Mammary epithelial cell (primary cell): ENCODE measurements at places on chromosomes 12 and 14.

DNA sequence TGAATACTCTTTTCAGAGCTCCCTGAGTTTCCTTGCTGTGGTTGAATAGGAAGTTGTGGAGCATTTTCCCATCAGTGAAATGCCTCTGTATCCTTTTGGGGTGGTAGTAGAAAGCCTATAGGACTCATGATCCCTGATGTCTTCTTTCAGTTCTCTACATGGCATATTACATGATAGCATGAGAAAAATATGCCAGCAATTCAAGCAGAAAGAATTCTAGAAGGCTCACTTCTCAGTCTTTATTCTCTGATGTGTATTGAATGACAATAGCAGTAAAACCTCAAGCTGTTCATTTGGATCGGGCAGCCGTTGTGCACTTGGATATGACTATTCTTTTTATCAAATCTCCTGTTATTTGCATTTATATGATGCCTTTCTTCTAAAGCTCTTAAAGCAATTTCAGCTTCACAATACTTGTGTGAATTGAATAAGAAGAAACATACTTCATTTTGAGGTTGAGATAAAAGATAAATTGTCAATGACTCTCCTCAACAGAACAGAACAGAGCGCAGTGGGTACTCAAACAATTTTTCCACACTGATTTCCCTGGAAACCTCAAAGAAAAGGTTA is 251.5 kb upstream of the FBXO33 start:
- DNase-seq, result no peak

DNA sequence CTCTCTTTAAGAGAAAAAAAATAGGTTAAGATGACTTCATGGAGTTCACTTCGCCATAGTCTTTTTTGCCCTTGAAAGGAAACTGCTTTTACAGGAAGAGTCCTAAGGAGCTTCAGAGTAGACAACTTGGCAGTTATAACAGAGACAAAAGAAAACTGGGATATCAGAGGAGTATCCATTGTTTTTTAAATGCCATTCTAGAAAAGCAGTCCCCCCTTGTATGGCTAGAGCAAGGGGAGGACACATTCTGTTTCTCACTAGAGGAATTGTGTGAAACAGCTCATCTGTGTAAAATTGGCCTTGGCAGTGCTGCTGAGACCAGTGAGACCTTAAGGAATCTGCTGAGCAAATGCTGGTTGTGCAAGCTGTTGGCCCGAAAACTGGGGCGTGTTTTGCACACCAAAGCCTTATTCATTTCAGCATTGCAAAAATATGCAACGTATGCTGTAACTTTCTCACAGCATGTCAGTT is 128.0 kb downstream of the GPR135 start:
- DNase-seq, result no peak

- no peak for DNase-seq
These were observed 1359.6 kb downstream of the FSCB start for GRCh38 chr14:43147485-43147884.

DNA sequence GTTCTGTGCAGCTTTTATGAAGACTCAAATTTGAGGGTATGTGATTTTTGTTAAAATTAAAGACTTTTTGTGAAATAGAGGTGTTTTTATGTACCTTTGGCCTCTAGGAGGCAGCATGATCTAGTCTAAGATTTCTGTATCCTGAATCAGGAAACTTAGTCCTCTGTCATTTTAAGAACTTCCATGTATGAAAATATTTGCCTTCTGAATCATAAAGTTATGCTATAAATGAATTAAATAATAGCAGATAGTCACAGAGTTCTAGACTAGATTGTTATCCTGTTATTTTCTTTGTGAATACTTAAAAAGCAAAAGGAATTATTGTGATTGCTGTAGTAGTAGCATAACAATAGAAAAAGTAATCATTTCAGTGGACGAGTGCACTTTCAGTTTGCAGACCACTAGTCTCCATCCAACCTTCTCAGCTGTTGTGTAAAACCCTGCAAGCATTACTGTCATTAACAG is 56.3 kb downstream of the FGD4 start:
- DNase-seq, result peak; percentile 58

DNA sequence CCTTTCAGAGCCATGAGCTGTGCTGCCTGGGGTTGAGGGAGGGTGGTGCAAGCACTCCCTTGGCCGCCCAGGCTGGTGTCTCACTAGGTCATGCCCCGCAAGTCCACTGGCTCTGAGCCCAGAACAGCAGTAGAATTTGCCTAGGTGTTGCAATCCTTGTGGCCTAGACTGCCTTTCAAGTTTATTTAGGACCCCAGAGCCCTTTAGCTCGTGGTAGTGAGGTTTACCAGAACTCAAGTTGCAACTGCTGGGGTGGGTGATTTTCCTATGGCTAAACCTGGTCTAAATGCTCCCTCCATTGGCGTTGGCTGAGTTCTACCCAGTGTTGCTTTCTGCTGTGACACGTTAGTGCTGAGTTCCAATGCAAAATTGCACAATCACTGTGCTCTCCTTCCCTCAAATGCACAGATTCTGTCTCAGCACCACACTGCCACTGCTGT is 287.2 kb downstream of the BCAT1 start:
- peak; percentile 9 for DNase-seq

DNA sequence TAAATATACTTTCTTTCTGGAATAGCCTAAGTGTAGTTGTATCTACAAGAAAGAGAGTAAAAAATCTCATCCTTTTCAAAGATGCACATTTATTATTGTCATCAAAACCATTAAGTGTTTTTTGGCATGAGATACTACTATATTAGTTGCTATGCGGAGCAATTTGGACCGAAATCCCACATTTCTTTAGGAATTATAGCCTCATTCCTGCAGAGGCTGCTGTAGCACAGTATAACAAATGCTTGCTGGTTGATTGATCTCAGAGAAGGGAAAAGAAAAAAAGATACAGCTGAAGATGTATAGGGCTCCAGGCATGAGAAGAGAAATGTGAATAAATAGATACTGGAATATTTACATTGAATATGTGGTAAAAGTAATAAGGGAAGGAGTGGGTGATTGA is 36.0 kb downstream of the RHOJ start:
- DNase-seq, result no peak
